ENCODE measurements at places on chromosomes 12 and 14. TPM values are rescaled to one million over a fixed set of nuclear protein-coding genes. Genes with fewer than 3 reads are reported as not detected.

The ADSS1 gene
- 19.5 TPM for total RNA-seq

The TCL1B gene
- total RNA-seq, result not detected

The NINJ2 gene
- total RNA-seq, result 5.0 TPM

The RASSF9 gene
- 0.31 TPM for total RNA-seq

The RASAL1 gene
- 3.1 TPM for total RNA-seq
